ENCODE measurements at places on chromosomes 1 and 21.

- no peak for DNase-seq
Observed at GRCh38 chr1:200896531-200897196, 2.0 kb downstream of the INAVA start.

DNA sequence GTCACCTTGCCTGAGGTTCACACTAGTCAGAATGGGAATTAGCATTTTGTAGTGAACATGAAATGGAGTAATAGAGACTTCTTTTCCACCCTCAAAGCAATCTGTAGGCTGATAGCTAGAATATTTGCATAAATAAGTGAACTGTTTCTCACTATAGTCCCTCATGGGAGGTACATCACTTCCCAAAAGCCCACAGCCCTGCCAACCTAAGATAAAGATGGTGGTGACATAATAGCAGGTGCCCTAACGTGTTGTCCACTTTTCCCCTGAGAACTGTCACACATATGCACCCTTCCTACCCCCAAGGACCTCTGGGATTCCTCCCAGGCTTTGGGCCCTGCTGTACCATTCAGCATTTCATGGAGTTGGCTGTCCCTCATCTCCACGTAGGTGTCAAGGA lies 4.4 kb downstream of the TMEM35B start:
- DNase-seq = no peak

GRCh38 chr1:156468693-156469345 lies 31.8 kb downstream of the MEF2D start:
- no peak for DNase-seq

DNA sequence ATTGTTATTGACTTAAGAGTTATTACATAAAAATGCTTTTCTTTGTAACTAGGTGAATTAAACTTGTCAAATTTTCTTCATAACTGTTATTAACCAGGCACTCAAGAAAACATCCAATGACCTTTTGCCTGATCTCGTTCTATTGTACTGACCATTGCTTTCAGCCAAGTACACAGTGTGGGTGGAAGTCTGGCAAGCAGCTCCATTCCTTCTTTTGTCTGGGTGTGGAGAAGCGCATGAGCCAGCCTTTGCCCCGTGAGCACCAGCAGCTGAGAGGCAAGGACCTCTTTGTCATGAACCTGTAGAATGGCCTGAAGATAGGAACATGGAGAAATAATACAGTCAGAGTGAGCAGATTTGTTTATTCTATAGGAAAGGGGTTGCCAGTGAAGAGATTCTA lies 57.5 kb downstream of the IARS2 start:
- DNase-seq = no peak

DNA sequence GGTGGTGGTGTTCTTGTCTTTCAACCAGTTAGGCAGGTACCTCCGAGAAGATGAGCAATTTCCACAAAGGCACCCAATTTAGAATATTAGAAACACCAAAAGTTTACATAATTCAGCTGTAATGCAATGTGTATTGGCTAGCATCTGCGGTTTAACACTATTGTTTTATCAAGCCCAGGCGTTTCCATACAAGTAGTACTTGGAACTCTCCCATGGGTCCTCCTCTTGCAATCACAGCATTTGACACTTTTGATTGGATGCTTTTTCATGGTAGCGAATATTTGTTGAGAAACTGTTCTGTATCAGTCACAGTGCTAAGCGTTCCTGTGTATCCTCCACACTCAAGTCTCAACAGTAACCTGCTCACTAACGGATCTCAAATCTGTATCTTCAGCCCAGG lies 20.1 kb upstream of the MAP1LC3C start:
- no peak for DNase-seq

DNA sequence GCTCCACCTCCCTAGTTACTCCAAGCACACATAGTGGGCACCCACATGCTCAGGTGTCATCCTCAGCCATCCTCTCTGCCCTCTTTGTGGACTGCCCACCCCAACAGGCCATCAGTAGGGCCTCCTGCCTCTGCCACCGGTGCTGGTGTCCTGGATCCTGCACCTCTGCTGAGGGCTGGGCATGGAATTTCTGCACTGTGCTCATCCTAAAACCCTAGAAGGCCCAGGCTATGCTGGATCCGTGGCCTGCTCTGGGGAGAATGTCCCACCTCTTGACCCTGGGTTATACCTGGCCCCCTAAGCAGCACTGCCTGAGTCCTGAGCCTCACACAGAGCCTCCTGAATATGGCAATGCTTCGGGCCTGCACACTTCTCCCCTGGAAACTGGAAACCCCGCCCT lies 318.3 kb downstream of the MATN1 start:
- no peak for DNase-seq
